Esophagus squamous epithelium (tissue), 5 donors: ENCODE measurements at places on chromosomes 7 and 10.

- no peak for DNase-seq
These were observed 65.7 kb upstream of the PARD3 start for GRCh38 chr10:34880817-34881216.

DNA sequence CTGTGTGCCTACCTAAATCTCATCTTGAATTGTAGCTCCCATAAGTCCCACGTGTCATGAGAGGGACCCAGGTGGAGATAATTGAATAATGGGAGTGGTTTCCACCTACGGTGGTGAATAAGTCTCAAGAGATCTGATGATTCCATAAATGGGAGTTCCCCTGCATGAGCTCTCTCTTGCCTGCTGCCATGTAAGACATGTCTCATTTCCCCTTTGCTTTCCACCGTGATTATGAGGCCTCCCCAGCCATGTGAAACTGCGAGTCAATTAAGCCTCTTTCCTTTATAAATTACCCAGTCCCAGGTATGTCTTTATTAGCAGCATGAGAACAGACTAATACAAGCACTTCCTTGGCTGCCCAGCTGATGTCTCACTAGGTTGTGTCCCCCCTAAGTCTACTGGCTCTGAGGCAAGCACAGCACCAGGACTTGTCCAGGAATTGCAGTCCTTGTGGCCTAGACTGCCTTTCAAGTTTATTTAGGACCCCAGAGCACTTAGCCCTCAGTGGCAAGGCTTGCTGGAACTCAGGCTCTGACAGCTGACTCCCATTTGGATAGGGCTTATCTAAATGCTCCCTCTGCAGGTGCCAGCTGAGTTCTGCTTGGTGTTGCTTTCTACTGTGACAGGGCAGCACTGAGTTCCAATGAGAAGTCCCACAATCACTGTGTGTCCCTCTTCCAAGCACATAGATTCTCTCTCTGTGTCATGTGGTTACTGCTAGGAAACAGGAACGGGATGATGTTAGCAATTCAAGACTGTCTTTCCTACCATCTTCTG lies 59.0 kb upstream of the TAS2R16 start:
- DNase-seq, result no peak

GRCh38 chr10:112744181-112745096 lies 205.6 kb upstream of the TCF7L2 start:
- no peak for DNase-seq

DNA sequence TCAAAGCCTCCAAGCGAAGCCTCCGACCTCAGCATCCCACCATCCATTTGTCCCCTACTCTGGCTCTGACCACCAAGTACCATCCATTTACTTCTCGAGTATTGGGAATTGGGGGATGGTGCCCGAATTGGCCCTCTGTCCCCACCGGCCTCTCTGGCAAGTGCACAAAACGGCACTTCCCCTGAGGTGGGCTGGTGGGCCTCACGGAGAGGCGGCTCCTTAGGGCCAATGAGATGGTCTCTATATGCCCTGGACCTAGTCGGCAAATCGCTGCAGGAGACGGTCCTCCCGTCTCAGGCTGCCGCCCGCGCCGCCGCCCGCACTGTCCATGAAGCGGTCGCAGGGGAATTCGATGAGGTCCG lies 2.8 kb downstream of the TRIL start:
- no peak for DNase-seq

DNA sequence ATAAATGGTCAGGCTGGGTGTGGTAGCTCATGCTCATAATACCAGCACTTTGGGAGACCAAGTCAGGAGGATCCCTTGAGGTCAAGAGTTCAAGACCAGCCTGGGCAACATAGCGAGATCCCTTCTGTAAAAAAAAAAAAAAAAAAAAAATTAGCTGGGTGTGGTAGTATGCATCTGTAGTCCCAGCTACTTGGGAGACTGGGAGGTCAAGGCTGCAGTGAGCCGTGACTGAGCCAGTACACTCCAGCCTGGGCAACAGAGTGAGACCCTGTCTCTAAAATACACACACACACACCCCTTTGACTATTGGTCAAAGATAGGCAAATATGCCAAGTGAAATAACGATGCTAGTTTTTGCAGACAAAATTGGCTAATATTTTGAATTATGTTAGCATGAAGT lies 80.6 kb downstream of the IGF2BP3 start:
- no peak for DNase-seq

GRCh38 chr7:157139810-157140510 lies 1.2 kb downstream of the UBE3C start:
- DNase-seq, result no peak

DNA sequence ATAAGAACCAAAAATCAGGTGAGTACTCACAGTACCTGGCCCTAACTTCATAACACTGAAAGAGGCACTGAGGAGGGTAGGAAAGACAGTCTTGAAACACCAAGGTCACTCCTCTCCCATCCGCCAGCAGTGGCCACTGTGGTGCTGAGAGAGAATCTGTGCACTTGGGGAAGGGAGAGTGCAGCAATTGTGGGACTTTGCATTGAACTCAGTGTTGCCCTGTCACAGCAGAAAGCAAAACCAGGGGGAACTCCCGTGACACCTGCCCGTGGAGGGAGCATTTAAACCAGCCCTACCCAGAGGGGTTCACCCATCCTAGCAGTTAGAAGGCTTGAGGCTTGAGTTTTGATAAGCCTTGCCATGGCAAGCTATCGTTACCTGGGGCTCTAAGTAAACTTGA lies 35.2 kb upstream of the MAP3K8 start:
- DNase-seq, result no peak

- no peak for DNase-seq
These were observed 45.2 kb upstream of the BHLHA15 start for GRCh38 chr7:98165827-98166667.

GRCh38 chr7:143367972-143368371 lies 5.5 kb upstream of the FAM131B start:
- DNase-seq, result no peak

- no peak for DNase-seq
These were observed 115.3 kb downstream of the SGMS1 start for GRCh38 chr10:50508315-50509051.

- DNase-seq, result no peak
These were observed 673 bp upstream of the ST8SIA6 start for GRCh38 chr10:17455015-17455520.

DNA sequence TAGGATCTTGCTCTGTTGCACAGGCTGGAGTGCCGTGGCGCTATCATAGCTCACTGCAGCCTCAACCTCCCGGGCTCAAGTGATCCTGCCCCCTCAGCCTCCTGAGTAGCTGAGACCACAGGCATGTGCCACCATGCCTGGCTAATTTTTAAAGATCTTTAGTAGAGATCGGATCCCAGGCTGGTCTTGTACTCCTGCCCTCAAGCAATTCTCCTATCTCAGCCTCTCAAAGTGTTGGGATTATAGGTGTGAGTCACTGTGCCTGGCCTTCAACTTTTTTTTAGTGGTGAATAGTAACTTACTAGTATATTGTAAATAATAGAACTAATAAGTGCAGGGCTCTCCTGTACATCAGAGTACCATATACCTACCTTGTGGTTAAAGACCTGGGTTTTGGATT lies 52.1 kb upstream of the LMTK2 start:
- no peak for DNase-seq

- no peak for DNase-seq
These were observed 110.3 kb upstream of the STEAP1B start for GRCh38 chr7:22610263-22610662.
